Kidney (tissue), 22 donors: ENCODE measurements at places on chromosomes 3 and 15. TPM values are rescaled to one million over a fixed set of nuclear protein-coding genes. Genes with fewer than 3 reads are reported as not detected.

- no peak for DNase-seq
These were observed 267.7 kb downstream of the TJP1 start for GRCh38 chr15:29554531-29554930.

- no peak for DNase-seq
These were observed 3.0 kb downstream of the SPINT1 start for GRCh38 chr15:40846841-40847222.

DNA sequence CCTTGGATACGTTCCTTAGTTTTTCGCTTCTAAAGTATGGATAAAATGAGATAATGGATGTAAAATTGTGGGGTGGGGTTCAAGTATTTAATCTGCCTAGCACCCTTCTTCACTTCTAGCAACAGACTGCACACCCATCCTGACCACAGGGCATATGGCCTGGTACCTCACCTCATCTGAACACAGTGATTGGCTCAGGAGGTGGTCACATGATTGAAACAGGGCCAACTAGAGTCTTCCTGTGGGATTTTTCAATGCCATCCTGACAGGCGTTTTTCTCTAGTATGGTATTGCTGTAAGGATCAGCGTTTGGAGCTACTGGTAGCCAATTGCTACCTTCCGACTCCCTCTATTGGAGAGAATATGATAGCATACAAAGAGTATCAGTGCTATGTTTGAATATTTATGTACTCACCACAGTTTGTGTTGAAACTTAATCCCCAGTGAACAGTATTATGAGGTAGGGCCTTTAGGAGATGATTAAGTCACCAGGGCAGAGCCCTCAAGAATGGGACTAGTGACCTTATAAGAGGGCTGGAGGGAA is 172.2 kb downstream of the PPM1L start:
- DNase-seq: no peak

The ZNF609 gene
- 3.1 TPM for polyA plus RNA-seq

- no peak for DNase-seq
These were observed 22.1 kb downstream of the PDE8A start for GRCh38 chr15:85003593-85004312.

GRCh38 chr15:100663086-100663914 is 60.9 kb downstream of the ASB7 start:
- no peak for DNase-seq

The ARHGAP31 gene
- 3.2 TPM for polyA plus RNA-seq

DNA sequence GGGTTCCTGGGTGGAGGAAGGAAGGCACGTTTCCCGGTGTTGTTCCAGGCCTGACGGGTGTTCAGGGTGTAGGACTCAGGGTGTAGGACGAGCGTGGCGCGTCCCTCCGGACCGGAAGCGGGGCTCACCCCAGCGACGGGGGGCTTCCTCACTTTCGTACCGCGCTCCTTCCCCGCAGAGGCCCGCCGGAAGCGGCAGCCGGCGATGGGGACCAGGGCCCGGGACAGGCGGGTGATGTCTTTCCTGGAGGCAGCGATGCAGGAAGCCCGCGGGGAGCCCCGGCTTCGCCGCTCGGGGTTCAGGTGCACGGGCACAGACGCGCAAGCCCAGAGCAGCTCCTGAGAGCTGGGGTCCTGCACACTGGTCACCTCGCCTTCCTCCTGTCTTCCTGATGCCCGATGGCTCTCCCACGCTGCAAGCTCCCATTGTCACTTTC is 13.4 kb downstream of the FOXL2NB start:
- DNase-seq: no peak

The EFCAB12 gene
- polyA plus RNA-seq: 1.2 TPM

- DNase-seq: no peak
These were observed 178.0 kb downstream of the TPRG1 start for GRCh38 chr3:189349772-189350171.

GRCh38 chr3:77102951-77103769 is 63.3 kb downstream of the ROBO2 start:
- no peak for DNase-seq

The AMT gene
- 44.1 TPM for polyA plus RNA-seq

GRCh38 chr3:194869482-194870169 is 183.9 kb downstream of the FAM43A start:
- no peak for DNase-seq

DNA sequence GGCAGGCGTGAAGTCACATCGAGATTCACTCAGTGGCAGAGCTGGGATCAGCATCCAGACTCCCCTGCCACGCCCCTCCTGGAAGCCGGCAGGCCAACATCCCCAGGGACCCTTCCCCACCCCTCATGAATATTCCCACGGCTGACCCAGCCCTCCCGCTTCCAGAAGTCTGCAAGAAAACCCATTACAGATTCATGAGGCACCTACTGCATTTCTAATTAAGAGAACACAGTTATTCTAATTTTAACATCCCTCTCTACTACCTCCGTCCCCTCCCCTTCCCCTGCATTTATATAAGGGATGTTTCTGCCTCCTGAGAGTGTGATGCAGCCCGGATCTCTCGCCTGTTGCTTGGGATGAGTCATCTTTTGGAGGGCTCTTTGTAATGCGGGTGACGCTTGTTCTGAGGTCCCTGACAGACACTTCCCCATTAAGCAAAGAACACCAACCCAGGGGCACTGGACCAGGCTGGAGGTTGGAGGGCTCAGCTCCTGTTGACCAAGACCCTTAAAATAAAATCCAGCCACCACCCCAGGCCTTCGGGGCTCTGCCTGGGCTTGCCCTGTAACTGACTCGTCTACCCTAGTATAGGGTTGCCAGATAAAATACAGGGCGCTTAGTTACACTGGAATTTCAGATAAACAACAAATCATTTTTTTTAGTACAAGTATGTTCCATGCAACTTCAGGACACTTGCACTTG is 118.7 kb downstream of the NUP210 start:
- peak; percentile 37 for DNase-seq

- no peak for DNase-seq
These were observed 286.7 kb downstream of the ROBO2 start for GRCh38 chr3:77326586-77326985.

The H1-8 gene
- polyA plus RNA-seq: not detected

- DNase-seq: no peak
These were observed 16.5 kb upstream of the P2RY13 start for GRCh38 chr3:151345859-151346258.

The CAMK2N2 gene
- polyA plus RNA-seq: 0.39 TPM

The FRMD4B gene
- polyA plus RNA-seq: 11.8 TPM

GRCh38 chr3:55518451-55518850 is 31.3 kb upstream of the WNT5A start:
- DNase-seq: peak; percentile 76

The ZNF385D gene
- 1.4 TPM for polyA plus RNA-seq

The ACTRT3 gene
- 4.5 TPM for polyA plus RNA-seq

- no peak for DNase-seq
These were observed 178.9 kb downstream of the KCNMB2 start for GRCh38 chr3:178714925-178715832.

- DNase-seq: peak; percentile 26
These were observed 61.8 kb upstream of the TMCO5A start for GRCh38 chr15:37872661-37873060.

- no peak for DNase-seq
These were observed 18.6 kb downstream of the PLD1 start for GRCh38 chr3:171791692-171792076.

DNA sequence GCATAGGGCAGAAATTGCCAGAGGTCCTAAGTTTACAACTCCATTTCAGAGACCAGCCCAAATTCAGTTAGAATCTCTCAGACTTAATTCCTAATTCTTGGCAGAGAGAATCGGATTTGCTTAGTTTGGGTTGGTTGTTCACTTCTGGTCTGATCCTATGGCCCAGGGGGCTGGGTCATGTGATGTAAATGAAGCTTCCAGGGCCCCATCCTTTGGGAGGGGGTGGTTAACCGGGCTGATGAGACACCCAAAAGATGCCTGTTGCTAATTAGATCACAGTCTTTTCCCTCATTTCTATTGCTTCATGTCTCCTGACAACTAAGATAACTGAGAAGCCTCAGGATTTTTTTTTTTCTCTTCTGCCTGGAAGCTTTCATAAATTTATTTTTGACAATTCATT is 11.1 kb upstream of the ZNF620 start:
- DNase-seq: no peak

The RLBP1 gene
- not detected for polyA plus RNA-seq

DNA sequence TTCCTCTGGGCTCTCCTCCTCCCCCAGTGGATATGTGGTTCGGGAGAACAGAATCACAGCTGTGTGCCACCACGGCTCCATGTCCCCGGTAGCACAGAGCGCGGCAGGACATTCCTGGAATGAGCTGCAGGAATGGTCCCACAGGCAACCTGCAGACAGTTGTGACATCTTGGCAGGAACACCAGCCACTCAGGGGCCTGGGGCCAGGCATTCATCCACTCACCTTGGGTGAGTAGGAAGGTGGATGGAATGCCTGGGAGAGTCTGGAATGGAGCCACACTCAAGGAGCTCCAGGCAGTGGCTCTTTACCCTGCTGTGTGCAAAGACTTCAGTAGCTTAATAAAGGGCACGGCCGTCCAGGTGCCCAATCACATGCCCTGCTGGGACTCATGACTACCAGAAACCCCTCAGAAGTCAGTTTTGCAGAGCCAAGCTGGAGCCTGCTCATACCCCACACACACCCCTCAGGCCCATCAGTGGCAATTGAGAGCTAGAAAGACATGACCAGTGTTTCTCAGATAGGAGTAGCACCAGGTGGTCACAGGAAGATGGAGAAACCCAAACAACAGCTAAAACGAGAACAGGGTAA is 117.3 kb upstream of the PRR20G start:
- DNase-seq: no peak

DNA sequence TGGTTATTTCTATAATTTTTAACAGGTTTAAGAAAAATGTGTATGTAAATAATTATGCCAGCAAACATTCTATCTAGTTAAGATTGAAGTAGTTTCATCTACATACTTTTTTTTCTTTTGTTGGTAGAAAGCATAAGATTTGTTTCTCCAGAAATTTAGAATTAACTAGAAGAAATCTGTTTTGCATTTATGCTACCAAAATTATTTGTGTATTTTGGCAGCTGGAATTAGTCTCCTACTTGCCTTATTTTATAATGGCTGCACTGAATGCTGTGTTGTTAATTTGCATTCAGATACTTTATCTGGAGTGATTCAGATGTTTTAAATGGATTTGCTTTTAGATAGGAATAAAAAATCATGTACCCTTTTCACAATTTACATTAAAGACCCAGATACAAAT is 100.2 kb upstream of the NAALADL2 start:
- no peak for DNase-seq

DNA sequence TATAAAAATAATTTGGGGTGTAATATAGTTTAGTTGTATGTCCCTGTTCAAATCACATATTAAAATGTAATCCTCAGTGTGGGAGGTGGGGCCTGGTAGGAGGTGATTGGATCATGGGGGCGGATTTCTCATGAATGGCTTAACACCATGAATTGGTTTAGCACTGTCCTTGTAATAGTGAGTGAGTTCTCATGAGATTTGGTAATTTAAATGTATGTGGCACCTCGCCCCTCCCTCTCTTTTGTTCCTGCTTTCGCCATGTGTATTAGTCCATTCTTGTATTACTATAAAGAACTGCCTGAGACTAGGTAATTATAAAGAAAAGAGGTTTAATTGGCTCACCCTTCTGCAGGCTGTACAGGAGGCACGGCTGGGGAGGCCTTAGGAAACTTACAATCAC is 83.9 kb downstream of the ANXA2 start:
- no peak for DNase-seq

DNA sequence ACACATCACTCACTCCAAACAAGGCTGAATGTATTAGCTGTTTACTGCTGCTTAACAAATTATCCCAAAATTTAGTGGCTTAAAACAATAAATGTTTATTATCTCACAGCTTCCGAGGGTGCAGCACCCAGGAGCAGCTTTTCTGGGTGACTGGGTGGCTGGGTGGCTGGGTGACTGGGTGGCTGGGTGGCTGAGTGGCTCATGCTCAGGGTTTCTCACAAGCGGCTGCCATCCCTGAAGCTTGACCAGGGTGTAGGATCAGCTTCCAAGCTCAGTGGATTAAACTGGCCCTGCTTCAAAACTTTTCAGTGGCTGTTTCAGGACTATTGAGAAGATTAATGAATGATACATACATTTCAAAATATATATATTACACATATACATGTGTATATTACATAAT is 2.3 kb upstream of the CYP11A1 start:
- no peak for DNase-seq

DNA sequence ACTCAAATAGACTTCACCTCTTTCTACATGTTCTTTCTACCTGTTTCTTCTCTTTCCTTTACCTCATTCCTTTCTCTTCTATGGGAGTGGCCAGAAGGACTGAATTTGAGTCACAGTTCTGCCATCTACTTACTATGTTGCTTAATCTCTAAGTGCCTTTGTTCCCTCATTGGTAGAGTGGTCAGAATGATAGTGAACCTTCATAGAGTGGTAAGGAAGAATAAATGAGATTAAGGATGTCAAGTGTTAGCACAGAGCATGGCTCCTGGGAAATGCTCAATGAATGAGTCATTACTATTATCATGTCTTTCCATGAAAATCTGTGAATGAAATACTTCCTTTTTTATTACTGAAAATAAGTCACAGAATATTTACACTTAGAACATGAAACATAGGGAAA is 17.5 kb downstream of the TMEM207 start:
- no peak for DNase-seq

GRCh38 chr15:69119683-69120395 is 40.6 kb upstream of the GLCE start:
- DNase-seq: no peak

The CLRN1 gene
- not detected for polyA plus RNA-seq

The PTX3 gene
- polyA plus RNA-seq: 0.45 TPM

DNA sequence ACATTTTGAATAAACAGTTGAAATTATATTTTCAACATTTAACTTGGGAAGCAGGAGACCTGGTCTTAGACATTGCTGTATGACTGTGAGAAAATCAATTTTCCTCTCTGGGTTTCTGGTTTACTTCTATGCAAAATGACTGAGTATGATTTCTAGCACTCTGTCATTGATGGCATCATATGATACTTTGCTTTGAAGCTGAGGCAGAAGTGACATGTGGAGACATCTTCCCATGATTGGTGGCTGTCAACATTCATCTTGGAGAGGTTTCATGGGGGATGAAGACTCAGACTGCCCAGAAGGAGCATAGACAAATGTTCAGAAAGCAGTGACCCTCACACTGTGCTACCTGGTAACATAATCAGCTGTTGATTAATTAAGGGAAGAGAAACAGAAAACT is 477.9 kb downstream of the PDCD6IP start:
- no peak for DNase-seq

GRCh38 chr3:32968166-32968919 is 16.9 kb downstream of the CCR4 start:
- DNase-seq: peak; percentile 70

The CPEB1 gene
- 1.6 TPM for polyA plus RNA-seq

The MUC20 gene
- polyA plus RNA-seq: 53.3 TPM

The IL20RB gene
- not detected for polyA plus RNA-seq

The CCR9 gene
- 0.43 TPM for polyA plus RNA-seq

- DNase-seq: no peak
These were observed 1054.1 kb upstream of the GBE1 start for GRCh38 chr3:82815417-82816058.

- no peak for DNase-seq
These were observed 456.2 kb upstream of the THBS1 start for GRCh38 chr15:39124553-39125171.
